ENCODE measurements at places on chromosomes 11 and 22.

DNA sequence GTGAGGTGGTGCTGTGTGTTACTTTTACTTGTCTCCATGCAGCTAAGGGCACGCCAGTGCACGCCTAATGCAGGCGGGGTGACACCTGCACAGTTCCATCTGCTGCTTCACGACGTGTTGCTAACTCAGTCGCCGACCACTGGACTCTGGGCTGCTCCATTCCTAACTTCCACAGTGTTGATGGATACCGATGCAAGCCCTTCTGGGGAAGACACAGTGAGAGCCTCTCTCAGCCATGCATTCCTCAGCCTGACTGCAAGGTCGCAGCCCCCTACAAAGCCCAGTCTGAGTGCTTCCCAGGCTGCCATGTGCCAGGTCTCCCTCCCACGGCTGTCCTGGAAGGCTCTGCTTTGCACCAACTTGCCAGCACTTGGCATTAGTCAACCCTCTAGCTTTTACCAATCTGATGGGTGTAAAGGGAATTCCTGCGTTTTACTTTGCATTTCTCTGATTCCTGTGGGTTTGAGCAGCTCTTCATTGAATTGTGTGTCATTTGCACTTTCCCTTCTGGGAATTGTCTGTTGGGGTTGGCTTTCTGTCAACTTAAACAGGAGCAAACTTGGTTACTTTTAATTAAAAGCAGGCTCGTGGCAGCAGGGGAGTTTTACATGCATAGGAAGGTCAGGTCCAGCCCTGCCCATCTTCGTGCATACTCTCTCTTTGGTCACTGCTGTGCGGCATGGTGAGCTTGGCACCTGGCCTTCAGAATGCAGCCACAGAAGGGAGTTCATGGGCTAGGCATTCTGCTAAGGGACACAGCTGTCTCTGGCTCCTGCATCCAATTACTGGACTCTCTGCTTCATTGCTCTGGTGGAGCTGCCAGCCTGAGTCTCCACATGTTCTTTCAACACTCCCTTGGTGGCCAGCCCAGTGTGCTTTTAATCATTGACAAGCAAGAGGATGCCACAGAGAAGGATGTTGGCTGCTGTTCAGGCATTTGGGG is 34.6 kb upstream of the SHANK2 start:
- peak; percentile 24 for DNase-seq

GRCh38 chr11:95968585-95968984 is 44.7 kb upstream of the MTMR2 start:
- DNase-seq = no peak

DNA sequence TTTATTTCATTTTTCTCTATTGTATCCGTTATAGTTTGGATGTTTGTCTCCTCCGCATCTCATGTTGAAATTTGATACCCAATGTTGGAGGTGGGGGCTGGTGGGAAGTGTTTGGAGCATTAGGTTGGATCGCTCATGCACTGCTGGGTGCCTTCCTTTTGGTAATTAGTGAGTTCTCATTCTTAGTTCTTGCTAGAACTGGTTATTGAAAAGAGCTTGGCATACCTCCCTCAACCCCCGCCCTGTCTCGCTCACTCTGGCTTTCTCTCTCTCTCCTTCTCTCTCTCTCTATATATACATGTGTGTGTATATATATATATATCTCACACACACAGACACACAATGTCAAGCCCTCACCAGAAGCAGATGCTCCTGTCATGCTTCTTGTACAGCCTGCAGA is 978.7 kb downstream of the DLG2 start:
- DNase-seq = no peak

DNA sequence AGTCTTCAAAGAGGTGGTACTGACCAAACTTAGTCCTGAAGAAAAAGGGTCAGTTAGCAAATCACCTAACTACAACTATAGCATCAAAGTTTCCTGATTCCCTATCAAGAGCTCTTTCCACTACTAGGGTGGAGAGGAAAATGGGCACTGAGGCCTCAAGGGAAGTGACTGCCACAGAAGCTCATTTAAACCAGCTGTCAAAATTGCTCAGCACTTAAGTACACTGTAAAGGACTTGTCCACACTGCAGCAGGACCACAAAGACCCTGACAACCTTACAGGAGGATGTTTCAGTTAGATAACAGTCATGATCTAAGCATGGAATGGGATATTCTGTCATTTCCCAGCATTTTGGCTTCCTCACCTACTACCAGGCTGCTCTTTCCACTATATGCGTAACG is 33.0 kb downstream of the FAM168A start:
- no peak for DNase-seq

DNA sequence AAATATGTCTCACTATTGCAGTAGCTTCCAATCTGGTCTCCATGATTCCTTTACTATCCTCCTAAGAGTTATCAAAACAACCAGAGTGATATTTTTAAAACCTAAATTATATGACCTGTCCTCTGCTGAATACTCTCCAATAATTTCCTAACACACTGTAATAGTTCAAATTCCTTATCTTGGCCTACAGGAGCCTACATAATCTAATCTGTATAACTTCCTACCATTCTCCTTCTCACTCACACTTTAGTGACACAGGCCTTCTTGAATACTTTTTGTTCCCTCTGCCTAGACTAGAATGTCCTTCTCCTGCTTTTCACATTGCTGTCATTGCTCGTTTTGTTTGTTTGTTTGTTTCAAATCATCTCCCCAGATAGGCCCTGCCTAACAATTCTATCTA is 9.4 kb downstream of the FHIP1B start:
- no peak for DNase-seq
